ENCODE measurements at places on chromosomes 1 and 21.

- no peak for DNase-seq
Measured at GRCh38 chr1:150094734-150095265, 27.2 kb downstream of the VPS45 start.

DNA sequence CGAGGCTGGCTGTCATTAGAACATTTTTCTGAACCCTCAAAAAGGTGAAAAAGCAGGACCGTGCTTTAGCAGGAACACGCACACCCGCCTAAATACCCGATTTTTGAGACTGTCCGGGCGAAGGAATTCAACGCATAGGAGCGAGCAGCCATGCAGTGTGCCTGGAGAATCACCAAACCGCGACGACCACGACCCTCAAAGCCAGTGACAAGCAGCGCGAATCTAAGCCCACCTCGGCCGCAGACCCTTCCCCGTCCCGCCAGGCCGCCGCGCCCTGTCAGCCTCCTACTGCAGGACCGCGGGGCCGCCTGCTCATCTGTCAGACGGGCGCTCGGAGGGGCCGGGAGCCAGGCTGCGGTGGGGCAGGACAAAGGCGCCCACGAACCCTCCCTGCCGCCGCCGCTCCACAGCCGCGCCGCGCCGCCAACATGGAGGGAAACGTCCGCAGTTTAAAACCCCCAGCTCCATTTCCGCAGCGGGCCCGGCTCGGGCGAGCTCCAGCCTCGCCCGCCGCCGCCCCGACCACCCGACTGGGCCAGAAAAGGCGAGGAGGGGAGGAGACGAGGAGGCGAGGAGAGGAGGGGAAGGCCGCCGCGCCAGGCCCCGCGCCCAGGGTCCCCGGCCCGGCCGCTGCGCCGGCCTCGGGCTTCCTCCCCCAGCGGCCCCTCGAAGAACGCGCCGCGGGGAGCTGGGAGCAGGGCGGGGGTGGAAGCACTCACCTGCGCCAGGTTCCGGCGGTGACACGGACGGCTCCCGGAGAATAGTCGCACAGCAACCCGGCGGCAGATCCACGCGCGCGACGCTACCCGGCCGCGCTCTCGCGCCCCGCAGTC lies at the start of gene LBR:
LBR (minus strand) TSS at position 804 of the 833 bp plus-strand sequence. CDS start 3,963 bp downstream, outside the sequence.
- DNase-seq: no peak

GRCh38 chr1:51699391-51699790 lies 82.5 kb downstream of the OSBPL9 start:
- no peak for DNase-seq

DNA sequence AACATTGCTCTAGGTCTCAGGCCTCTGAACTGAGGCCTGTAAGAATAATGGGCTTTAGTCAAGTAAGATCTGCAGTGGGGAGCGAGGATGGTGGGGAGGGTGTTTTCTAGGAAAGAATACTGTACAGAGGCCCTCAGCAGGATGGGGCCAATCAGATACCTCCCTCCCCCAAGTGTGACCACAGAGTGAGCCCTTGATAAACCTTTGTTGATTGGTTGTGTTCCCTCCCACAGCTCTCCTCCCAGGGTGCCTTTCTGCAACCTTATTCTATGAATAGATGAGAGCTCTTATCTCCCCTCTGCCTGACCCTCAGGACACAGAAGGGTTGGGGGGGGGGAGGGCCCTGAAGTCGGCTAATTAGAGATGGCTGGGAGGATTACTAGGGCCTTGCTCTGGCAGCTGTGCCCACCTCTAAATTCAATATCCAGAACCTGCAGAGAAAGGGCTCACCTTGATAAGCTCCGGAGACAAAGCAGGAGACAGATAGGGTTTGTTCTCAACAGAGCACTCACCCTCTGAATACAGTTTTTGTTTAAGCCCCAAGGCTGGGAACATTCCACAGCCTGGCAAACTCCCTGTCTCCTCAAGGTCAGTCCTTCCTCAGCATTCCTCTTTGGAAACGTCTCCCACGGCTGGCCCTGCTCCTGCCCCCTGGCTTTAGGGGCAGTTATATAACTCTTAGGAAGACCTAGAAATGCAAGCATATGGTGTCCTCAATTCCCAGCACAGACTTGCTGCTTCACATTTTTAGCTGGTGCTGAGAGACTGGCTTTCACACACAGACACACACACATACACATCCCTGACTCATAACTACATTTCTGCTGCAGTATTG lies 42.9 kb downstream of the ATP1A1 start:
- DNase-seq: peak; percentile 61

DNA sequence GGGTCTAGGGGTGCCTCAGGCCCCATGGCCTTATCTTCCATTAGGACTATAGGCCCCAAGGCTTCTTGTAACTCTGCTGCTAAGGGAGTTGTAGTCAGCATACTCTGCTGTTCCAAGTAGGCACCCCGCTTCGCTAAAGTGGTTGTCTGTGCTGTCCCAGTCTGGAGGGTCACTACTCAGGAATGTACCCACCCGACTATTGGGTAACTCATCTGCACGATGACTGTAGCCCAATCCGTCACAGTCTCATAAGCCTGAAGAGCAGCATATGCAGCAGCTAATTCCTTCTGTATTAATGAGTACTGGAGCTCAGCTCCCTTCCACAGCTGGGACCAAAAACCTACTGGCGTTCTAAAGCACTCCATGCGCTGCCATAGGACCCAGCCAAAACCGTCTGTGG lies 111.0 kb downstream of the GDAP2 start:
- DNase-seq: peak; percentile 60

GRCh38 chr21:23968008-23968407 lies 1639.3 kb downstream of the MRPL39 start:
- DNase-seq: no peak

GRCh38 chr1:187498028-187498427 lies 669.3 kb downstream of the PLA2G4A start:
- no peak for DNase-seq

GRCh38 chr1:110450929-110451328 lies at the start of gene PROK1:
TSS of gene PROK1 (plus strand) at chr1:110451149. CDS start at chr1:110451217, 68 bp downstream.
- peak; percentile 61 for DNase-seq

- no peak for DNase-seq
Measured at GRCh38 chr21:25126564-25126963, 480.7 kb downstream of the MRPL39 start.

- no peak for DNase-seq
Measured at GRCh38 chr1:167683641-167684502, 37.9 kb upstream of the MPZL1 start.

DNA sequence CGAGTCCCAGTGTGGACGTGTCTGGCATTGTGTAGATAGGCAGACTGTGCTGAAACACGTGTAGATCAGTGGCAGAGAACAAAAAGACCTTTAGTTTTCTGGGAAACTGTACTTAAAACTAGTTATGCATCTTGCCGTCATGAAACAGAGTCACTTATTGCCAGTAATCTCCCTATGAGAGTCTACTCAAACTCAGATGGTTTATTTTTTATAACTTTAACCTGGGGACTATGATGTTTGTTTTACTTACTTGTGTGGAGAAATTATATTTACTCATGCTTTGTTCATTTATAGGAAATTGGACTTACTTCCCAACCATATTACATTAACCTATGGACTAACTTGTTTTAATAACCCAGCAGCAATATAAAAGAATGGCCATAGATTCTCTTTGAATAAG lies 54.1 kb upstream of the ABCG1 start:
- no peak for DNase-seq

DNA sequence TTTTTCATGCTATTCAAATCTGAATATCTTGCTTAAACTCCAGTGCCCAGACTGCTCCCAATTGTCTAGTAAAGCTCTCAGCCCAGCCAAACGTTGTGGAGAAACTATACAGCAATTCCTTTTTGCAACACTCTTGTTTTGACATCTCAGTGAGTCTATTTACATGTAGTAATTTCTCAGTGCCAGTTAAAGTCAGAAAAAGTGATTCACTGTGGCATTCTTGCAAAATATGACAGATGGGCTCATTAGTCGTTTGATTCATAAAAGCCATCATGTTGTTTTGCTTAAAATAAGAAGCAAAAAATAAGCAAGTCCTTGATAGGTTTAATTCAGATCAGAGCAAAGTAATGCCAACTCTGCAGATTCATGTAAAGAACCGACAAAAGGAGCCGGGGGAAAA lies 20.7 kb upstream of the TMPRSS15 start:
- no peak for DNase-seq

DNA sequence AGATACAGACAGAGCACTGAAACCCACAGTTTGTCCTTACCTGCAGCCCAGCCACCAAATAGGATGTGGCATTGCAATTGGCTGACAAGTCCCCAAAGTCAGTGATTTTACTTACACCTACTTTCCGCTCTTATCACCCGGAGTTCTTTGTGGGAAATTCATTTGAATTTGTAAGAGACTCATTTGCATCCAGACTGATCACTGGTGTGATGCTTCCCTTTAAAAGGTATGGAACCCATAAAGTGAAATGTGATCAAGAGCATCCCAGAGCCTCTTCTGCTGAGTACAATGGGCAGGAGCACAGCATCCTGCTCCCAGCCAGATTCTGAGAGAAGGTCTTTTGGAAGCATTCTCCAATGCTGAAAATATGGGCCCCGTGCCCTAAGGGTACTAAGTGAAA lies 161.4 kb downstream of the DAB1 start:
- DNase-seq: no peak

DNA sequence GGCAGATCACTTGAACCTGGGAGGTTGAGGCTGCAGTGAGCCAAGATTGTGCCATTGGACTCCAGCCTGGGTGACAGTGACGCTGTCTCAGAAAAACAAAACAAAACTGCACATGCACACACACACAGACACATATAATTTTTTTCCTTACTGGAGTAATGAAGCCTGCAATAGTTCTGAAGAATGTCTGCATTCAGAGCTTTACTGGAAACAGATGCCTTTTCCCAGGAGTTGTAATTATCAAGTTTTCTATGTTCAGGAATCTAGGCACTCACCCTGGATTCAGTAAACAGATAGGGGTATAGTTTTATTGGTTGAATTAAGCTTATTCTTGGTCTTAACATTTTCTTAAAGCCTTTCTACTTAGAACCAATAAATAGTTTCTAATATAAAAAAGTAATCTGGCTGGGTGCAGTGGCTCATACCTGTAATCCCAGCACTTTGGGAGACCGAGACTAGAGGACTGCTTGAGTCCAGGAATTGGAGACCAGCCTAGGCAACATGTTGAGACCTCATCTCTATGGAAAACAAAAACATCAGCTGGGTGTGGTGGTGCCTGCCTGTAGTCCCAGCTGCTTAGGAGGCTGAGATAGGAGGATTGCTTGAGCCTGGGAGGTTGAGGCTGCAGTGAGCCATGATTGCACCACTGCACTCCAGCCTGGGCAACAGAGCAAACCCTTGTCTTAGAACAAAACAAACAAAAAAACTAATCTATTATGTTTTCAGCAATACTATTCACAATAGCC lies 15.8 kb downstream of the SPEN start:
- DNase-seq: no peak

- DNase-seq: peak; percentile 23
Measured at GRCh38 chr1:161946071-161946987, 77.3 kb downstream of the OLFML2B start.

DNA sequence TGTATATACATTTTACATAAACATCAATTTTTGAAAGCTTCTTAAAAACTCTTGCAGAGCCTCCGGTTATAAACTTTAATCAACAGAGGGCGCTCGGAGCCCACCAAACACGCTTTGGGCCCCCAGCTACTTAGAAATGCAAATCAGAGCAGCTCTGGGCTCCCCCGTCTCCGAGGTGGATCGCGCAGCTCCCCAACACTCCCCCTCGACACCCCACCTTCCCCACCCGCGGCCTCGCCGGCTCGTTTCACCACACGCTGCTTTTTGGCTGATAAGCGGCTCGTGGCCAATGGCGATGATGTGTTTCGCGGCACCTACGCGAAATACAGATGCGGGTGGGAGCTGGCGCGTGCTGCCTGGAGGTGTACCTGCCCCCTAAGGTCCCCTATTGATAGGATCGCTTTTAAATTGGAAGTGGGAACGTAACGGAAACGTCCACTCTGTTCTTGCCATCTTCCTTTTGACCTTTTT lies 1.7 kb upstream of the KIF26B start:
- DNase-seq: peak; percentile 74

GRCh38 chr1:3069491-3070308 lies 697 bp downstream of the PRDM16 start:
- peak; percentile 16 for DNase-seq

DNA sequence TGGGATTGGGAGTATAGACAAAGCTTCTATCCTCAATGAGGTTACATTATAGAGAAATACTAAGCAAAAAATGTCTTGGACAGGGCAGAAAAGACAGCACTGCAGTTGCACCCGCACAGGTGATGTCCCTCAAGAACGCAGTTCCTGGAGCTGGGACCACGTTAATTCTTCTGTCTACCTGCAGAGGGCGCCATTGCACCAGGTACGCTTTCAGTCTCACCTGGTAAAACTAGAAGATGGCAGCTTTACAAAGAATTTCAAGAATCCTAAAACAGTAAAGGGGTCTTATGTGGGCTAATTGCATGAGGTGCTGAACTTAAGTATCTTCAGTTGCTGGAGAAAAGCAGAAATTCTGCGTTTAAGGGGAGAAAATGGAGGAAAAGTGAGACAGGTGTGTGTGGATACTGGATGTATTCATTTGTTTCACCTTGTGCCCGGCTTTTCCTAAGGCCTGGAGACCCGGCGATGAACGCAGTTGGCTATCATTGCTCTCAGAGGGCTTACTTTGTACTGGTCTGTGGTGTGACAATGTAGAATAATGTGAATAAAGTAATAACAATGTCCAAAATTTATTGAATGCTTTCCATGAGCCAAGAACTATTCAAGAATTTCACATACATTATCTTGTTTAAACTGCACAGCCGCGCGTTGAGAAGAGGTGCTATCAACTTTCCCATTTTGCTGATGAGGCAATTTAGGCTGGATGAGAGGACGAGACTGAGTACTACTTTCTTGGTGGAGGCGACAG lies 276.3 kb upstream of the GREM2 start:
- DNase-seq: no peak

- no peak for DNase-seq
Measured at GRCh38 chr1:211339631-211340041, 13.0 kb downstream of the TRAF5 start.

- DNase-seq: no peak
Measured at GRCh38 chr1:82299656-82300055, 498.9 kb downstream of the ADGRL2 start.

- DNase-seq: no peak
Measured at GRCh38 chr1:111873460-111874030, 115.9 kb downstream of the KCND3 start.

DNA sequence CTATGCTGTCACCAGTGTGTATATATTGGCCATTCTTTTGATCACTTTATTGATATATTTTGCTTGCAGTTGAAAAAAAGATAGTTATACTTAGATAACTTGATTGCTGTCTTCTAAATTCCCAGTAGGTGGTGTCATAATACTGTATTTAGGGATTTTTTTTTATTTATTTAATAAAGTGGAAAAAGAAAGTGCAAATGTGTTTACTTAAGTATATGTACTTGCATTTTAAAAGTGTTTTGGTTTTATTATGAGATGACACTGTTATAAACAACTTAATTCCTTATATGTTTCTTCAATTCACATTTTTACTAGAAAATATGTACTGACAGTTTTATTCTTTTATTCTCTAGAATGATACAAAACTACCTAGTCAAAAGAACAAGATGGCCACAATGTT lies 164.8 kb downstream of the USP25 start:
- peak; percentile 31 for DNase-seq

- DNase-seq: no peak
Measured at GRCh38 chr1:18814874-18815531, 44.5 kb downstream of the TAS1R2 start.

GRCh38 chr1:246367041-246367440 lies 140.0 kb downstream of the SMYD3 start:
- DNase-seq: peak; percentile 48

Data from amniotic epithelial cell (primary cell).